ENCODE measurements at places on chromosomes 4 and X.

GRCh38 chr4:113256946-113257345 lies 207.5 kb downstream of the ANK2 start:
- DNase-seq = no peak

DNA sequence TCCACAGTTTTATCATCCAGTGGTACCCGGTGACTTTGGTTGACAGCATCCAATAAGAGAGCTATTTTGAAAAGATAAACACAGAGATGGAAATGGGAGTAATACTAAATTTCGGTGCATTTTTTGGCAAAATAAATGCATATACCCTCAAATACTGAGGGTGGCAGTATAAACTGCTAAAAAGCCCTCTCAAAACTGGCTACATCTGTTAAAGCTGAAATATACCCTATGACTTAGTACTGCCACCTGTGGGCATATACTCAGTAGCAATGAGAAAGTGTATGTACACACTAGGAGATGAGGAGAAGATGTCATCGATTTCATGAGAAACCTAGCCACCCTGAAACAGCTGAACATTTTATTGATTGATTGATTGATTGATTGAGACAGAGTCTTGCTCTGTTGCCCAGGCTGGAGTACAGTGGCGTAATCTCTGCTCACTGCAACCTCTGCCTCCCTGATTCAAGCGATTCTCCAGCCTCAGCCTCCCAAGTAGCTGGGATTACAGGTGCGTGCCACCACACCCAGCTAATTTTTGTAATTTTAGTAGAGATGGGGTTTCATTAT lies 12.2 kb upstream of the TMEM128 start:
- DNase-seq = no peak

GRCh38 chr4:118762730-118763477 lies 73.0 kb downstream of the SEC24D start:
- DNase-seq = no peak

- DNase-seq = no peak
Observed at GRCh38 chrX:118259213-118259612, 86.7 kb upstream of the WDR44 start.

DNA sequence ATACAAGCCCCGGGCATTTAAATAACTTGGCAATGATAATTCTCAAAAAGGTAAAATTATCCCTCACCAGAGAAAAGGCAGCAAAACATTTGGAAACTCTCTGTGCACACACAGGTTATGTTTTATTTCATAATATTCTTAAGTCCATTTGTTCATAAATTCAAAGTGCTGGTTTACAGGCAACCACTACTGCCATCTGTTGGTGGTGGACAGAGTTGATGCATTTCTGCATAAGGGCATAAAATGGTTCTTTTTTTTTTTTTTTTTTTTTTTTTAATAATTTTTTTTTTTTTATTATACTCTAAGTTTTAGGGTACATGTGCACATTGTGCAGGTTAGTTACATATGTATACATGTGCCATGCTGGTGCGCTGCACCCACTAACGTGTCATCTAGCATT lies 31.5 kb upstream of the IL21 start:
- no peak for DNase-seq

- DNase-seq = no peak
Observed at GRCh38 chr4:158080354-158080753, 92.5 kb downstream of the GASK1B start.

DNA sequence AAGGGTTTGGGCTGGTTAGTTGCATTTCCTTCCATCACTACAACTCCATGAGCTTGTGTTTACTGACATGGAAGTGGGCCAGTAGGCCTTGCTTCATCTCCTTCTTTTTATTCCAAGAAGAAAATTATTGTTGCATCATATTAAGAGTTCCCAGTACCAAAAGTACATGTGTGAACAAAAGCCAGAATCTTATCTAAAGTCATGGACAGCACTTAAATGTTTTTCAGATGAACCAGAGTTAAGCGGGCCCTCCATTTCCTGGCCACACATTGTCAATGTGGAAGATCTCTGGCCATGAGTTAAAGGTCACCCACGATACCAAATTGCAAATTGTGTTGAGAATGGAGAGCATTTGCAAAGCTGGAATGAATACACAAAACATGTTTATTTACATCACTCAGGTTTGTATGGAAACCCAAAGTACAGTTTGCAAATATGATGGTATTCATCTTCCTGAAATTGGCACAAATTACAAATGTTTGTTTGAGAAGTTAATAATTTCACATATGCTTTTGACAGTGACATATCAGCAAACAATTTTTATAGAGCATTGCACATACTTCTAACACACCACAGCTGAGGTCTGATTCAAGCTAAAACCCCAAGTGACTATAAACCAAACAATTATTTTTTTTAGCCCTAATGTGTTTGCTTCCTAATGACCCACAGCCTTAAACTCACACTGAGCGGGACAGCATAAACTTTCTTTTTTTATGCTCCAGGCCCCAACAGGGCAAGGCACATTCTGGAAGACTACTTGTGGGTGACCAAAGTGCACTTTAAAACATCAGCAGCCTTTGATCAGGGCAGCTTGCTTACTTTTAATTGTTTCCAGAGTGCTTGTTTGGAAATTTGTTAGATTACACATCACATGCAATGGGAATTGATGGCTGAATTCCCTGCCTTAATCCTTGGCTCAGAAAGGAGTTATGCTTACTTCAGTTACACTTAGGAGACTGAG lies 502.9 kb upstream of the SLIT2 start:
- DNase-seq = no peak

DNA sequence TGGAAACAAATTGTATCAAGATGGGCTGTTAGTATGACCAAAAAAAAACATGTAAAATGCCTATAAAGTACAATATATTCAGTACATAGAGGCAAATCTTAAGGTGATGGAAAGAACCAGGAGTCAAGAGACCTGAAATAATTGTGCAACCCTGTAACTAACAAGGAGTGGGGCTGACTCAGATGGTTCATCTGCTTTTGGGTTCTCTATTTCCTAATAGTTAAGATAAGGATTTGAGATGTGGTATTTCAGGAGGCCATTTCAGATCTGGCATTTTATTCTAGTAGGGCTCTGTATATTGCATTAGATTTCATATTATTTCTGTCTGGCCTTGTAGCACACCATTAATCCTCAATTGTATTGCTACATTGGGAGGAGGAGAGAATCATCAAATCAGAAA lies 268.4 kb downstream of the HS3ST1 start:
- no peak for DNase-seq

GRCh38 chr4:145799223-145799622 lies 119.3 kb downstream of the C4orf51 start:
- DNase-seq = no peak

DNA sequence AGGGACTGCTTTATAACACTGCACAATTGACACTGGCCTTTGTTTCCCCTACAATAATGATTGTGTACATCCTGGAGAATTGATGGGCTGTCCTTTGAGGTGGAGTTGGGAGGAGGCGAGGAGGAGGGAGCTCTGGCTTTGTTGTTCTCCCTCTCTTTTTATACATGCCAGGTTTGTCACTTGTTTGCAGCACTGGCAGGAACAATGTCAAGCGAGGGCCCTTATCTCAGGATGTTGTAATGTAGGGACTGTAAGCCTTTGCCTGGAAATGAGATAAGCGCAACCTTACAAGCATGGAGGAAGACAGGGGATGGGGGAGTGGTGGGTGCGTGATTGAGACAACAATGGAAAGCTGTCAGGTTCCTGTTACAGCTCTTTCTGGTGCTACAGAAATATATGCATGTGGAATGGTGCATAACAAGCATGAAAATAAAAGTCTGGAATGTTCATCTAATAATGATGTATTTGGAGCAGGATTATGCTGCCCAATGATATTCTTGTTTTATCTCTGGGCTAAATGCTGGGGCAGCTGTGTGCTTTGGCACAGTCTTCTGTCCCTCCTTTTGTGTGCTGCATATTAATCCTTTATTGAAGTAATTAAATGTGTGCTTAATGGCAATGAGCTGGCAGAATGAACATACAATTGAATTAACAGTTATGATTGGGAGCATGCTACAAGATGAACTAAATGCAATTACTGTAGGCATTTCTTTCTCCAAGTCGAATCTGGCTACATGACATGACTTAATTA lies 294.4 kb downstream of the GPAT3 start:
- DNase-seq = no peak

- DNase-seq = no peak
Observed at GRCh38 chr4:120775431-120775830, 147.1 kb downstream of the PRDM5 start.

GRCh38 chrX:103877571-103877970 lies 45.5 kb upstream of the RAB9B start:
- DNase-seq = no peak

GRCh38 chr4:33931026-33931425 lies 2313.3 kb downstream of the ARAP2 start:
- DNase-seq = no peak

All from CD8-positive, alpha-beta T cell (primary cell).